Stimulated activated CD4-positive, alpha-beta T cell treated with anti-CD3 and anti-CD28 coated beads, Interleukin-2, amount 100 ng/mL, for 24 hours (primary cell): ENCODE measurements at places on chromosomes 1 and 21.

DNA sequence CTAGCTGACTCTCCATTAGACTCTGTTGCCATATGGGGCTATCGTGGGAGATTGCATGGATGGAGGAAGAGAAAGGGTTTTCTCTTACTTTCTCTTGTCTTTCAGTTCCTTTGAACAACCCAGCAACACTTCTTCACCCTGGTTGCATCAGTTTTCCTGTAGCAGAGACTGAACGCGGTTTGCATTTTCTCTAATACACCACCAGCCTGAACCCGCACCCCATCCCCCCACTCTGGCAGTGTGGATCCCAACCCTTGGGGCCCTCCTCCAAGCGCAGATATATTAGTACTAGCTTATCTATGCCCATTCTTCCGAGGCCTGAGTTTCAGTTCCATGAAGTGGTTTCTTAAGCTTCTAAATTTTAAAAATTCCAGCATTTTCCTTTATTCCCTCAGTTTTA is 12.6 kb downstream of the DR1 start:
- no peak for DNase-seq

DNA sequence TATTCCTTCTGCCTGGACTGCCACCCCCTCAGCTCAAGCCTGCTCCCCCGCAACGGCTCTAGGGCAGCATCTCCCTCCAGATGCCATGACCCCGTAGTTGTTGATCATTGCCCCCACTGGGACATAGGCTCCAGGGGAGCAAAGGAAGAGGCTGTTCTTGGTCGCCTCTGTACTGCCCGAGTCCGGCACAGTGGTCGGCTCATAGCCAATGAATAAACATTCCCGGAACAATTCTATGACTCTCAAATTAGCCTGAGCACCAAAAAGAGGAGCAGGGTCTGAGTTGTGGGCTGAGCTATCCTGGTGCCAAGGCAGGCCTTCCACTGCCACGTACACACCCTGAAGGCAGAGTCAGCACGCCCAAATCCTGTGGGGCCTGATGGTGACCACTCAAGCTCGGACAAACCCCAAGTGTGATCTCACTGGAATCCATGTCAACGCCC is 33.1 kb downstream of the CAPZB start:
- DNase-seq = no peak

- DNase-seq = no peak
These were observed 103.4 kb downstream of the ETS2 start for GRCh38 chr21:38909109-38909508.

DNA sequence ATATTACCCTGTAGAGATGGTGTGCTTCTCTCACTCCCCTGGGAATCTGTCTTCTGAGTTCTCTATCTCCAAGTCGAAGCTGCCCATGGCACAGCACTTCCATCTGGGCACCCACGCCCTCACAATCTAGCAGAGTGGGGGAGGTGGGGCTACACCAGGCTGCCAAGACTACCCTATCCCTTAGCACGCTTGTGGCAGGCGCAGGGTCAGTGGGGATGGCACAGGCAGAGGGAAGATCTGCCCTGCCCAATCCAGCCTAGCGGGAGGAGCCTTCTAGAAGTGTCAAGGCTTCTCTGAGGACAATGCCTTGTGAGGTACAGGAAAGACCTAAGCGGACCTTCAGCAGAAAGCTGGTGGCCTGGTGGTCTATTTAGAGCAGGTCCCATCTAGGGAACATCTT is 49.1 kb downstream of the DMAP1 start:
- DNase-seq = no peak

DNA sequence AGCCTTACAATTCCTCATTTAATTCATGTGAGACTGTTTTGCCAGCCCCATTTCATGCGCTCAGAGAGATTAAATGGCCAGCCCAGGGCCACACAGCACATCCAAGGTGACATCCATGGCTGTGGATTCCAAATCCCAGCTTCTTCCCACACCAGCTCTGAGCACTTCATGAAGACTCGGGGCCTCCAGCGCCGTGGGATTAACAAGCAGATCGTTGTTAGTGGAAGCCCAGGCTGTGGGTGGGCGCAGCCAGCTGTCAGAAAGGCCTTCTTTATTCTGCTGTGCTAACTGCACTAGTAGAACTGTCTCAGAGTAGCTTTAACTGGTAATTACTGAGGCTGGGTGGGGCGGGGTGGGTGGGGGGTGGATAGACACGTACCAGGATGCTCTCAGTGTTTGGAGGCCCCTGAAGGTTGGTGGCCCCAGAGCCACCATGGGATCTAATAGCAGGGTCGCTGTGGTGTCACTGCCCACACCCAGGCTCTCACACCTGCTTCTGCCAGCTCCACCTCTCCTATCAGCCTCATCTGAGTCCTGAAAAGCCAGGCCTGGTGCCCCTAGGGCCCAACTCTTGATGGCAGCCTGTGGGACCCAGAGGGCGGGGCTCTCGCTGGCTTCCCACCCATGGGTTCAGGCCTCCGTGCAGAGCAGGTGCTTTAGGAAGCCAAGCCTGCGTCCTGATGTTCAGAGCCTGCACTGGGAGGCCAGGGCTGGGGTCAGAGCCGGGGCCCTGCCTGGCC is 3.4 kb downstream of the BMP8A start:
- no peak for DNase-seq
